NCI-H1694 treated with DMSO at 0.1 percent for 48 hours (cell line): ENCODE measurements at places on chromosomes 16 and 17.
A peak's percentile ranks its signal among the peaks of the same experiment; 100 is the strongest.

- DNase-seq, result peak; percentile 81
Observed at GRCh38 chr17:3905017-3905520, 11.2 kb downstream of the P2RX1 start.

- DNase-seq, result no peak
Observed at GRCh38 chr17:40751065-40751464, 4.1 kb downstream of the KRT25 start.

DNA sequence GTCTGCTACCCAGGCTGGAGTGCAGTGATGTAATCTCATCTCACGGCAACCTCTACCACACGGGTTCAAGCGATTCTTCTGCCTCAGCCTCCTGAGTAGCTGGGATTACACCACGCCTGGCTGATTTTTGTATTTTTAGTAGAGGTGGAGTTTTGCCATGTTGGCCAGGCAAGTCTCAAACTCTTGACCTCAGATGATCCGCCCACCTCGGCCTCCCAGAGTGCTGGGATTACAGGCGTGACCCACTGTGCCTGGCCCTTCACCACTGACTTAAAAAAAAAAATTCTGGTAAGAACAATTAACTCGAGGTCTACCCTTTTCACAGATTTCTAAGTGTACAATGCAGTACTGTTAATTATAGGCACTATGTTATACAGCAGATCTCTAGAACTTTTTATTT lies 279.4 kb downstream of the PARN start:
- no peak for DNase-seq

- DNase-seq, result no peak
Observed at GRCh38 chr16:56708525-56709442, 21.1 kb upstream of the NUP93 start.

DNA sequence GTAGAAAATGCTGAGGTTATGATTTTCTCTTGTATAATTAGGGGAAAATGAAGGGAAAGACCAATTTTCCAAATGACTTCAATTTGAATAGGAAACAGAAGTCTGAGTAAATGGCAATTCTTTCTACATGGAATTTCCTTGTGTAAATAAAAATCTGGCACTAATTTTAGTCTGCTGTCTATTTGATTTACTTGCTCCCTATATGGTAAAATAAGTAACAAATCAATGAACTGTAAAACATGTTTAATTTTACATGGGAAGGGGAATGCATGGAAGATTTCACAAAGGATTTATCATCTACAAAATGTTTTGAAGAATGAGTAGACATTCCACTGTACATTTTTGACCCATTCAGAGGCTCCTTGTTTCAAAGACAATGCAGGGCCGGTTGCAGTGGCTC lies 811.6 kb upstream of the GOT2 start:
- DNase-seq, result no peak

DNA sequence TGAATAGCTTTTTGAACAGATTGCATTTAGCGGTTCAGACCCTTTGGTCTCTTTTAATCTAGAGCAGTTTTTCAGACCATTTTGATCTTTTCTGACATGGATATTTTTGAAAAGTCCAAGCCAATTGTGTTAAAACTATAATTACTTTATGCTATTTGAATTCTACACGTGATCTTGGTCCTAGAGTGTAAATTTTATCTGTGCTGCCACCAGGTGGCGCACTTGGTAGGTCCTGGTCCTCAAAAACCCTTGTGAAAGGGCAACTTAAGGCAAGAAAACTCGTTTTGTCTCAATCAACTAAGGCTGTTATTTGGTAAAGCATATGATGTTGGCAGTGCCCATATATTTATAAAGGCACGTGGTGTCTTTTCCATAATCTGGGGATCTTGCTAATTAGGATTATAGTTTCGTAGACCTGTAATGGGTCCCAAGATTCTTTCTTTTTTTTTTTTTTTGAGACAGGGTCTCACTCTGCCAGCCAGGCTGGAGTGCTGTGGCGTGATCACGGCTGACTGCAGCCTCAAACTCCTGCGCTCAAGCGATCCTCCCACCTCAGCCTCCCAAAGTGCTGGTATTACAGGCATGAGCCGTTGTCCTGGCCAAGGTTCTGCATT lies 43.9 kb upstream of the TEX2 start:
- DNase-seq, result peak; percentile 71

- no peak for DNase-seq
Observed at GRCh38 chr16:52453644-52454043, 93.3 kb downstream of the TOX3 start.

DNA sequence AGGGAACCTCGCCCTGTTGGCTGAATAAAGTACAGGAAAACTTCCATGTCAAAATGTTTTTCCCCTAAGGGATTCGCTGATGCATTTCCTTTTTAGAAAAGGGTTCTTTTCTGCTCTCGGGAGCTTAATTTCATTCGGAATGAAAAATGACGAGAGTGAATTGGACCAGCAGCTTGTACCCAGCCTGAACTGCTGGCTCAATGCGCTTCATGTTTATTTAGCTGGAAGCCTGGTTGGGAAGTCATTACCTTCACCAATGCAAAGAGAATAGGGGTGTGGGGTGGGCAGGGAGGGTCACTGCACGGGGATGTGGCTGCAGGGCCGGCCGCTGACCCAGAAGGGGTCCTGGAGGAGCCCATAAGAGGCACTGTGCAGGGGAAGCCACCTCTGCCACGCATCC lies 207.7 kb downstream of the ENGASE start:
- no peak for DNase-seq

DNA sequence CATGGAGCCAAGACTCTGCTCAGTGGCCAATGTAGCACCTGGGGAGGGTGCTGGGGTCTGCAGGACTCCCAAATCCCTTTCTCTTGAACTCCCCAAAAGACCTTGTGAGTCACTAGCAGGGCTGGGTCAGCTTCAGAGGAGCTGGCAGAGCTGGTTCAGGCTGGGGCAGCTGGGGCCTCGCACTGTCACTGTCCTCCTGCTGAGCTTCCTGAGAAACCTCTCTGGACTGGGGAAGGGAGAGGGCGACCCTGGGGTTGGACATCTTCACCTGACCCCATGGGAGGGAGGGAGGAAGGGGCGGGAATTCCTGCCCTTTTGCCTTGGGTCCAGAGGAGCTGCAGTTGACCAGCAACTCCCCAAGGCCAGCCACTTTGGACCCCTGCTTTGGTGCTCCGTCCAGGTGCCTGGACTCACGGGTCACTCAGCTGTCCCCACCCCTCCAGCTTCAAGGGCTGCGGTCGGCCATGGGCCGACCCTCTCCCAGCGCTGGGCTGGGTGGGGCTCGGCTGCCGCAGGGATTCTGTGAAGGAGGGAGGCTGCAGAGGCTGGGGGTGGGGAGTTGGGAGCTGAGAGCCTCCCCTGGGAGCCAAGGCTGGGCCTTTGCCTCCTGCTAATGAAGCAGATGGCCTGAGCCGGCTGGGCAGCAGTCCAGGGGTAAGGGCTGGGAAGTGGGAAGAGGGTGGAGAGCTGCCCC lies 9.2 kb downstream of the FMNL1 start:
- DNase-seq, result peak; percentile 16

DNA sequence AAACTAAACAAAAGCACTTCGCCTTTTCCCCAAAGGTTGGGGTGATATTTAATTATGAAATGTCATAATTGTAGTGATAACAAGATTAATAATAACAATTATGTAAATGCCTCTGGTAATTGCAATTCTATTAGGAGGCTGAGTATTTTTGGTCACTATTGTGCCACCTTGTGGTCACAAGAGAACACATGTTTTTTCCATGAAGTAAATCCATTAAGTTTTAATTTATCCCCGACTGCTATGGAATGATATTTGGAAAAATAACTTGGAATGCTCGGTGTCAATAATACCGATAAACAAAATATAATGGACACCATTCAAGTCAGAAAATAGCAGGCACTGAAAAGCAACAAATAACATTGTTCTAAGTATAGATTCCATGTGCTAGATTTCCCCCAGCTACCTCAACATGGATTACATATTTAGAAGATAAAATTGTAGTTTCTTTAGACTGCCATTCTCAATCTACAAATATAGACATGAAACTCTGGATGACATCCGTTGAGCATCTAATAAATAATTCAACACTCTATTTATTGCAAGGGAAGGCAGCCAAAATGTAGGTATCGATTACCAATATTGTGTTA lies 25.0 kb upstream of the KCNJ2 start:
- peak; percentile 2 for DNase-seq

DNA sequence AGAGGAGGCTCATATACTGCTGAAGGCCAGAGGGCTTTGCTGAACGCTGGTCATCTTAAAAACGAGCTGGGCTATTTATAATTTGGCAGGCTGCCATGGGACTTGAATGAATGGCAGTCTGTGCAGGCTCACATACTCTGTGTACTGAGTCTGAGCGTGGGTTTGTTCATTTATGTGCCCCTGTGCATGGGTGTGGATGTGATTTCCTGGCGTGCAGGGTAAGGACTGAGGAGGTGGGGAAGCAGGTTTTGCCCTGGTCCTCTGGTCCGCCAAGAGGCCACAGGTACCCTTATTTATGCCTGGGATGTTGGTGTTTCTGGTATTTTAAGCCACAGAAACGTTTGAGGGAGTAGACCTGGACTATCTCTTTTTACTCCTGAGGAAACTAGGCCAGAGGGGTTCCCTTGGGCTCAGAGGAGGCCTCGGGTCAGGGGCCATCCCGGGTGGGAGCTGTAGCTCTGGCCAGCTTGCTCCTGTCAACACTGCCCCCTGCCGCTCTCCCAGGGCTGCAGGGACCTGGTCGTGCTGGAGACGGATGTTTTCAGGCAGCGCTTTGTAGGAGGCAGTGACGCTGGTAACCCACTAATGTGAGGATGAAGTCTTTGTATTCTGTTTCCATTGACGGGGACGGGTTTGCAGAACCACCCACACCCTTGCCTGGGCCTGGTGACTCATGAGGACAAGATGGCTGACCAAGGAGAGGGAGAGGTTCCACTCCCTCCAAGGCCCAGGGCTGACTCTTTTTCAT lies 184.4 kb downstream of the MSI2 start:
- DNase-seq, result no peak

DNA sequence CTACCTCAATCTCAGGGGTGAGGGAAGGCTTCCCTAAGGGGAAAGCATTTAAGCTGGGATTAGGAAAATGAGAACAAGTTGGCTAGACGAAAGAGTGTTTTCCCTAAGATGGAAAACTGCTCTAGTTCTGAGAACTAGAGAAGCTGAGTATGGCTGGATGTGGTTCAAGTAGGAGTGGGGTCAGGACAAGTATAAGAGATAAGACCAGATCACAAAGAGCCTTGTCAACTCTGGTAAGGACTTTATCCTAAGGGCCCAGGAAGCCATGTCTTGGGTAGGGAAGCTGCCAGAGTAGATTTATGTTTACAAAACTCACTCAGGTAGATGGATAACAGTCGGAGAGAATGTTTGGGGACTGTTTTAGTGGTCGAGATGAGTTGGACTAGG lies 1.7 kb downstream of the ANKS4B start:
- no peak for DNase-seq

DNA sequence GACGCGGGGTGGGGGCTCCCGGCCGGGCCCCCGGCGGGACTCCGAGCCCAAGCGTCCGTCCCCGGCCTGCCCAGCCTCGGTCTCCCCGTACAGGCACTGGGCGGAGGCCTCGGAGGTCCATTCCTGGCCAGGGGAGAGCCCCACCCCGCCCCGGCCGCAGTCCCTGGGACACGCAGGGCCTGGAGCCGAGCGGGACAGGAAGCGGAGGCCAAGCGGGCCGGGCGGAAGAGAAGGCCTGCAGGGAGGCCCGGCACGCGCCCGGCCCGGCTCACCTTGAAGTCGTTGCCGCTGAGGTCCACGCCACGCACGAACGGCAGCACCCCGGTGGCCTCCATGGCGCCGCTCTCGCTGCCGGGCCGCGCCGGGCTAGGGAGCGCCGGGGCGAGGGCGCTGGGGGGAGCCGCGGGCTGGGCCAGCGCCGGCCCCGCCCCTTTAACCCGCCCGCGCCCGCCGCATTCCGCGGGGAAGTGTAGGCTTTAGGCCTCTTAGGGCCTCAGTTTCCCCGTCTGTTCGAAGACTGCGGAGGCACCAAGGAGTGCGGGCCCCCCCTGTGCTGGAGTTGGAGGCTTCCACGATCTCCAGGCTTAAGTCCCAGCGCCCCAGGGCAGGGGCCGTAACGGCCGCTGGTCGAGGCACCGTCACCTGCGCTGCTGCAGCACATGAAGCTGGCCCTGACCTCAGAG lies at the start of gene FLII:
Gene FLII, minus strand, starts transcription at position 383 of the 683 bp plus-strand sequence. Its CDS starts 48 bp downstream, at position 335.
- no peak for DNase-seq

DNA sequence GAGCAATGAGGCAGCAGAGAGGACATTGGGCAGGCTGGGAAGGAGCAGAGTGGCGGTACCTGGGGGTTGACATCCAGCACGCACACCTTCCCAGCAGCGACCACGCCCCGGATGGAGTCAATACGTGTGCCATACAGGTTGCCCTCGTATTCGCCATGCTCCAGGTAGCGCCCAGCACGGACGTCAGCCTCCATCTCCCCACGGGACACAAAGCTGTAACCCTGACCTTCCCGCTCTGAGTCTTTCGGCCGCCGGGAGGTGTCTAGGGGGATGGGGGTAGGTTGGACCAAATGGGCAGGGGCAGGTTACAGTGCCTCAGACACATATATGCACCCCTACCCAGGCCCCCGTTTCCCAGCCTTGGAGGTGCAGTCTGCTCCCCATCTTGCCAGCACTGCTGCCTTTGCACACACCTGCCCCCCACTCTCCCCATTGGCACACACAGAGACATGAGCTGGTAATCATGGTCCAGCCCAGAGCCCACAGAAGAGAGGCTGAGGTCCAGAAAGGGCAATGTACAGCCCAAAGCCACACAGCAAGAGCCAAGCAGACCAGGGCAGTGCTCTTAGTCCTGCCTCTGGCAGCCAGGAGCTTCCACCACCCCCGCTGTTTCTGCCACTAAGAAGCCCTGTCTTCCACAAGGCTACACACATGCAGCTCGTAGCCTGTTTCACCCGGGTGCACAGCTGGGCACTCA lies 27.5 kb downstream of the MPP2 start:
- no peak for DNase-seq

GRCh38 chr16:78571898-78572358 lies 472.5 kb downstream of the WWOX start:
- no peak for DNase-seq

DNA sequence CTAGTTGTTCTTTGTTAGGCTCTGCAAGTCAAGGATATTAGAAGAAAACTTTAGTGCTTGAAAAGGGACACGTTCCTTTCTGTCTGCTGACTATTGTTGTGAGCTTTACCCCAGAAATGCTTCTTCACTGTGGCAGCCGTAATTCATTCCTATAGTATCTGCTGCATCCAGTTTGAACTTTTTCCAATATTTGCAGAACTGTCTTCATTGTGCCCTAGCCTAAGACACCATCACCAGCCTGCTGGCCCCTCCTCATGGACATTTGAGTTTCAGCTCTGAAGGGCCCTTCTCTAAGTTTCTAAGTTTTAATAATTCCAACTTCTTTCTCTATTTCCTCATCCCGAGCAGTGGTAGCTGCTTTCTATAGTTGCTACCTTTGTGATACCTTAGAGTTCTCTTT lies 91.7 kb downstream of the SLC39A11 start:
- no peak for DNase-seq

- DNase-seq, result peak; percentile 54
Observed at GRCh38 chr17:1180958-1181752, 1.4 kb upstream of the ABR start.

DNA sequence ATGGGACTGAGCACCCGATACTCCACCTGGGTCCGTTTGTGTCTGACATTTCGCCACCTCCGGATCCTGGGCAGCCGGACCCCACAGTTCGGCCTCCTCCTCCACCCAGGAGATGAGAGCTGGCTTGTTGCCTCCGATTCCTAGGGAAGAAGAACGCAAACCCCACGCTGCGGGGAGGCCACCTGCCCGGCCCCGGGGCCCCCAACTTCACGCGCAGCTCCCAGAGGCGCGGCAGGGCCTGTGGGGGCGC lies 542 bp downstream of the ZNF764 start:
- DNase-seq, result no peak

GRCh38 chr16:84391151-84392030 lies 23.1 kb downstream of the ATP2C2 start:
- no peak for DNase-seq
